ENCODE measurements at places on chromosomes 5 and 9. TPM values are rescaled to one million over a fixed set of nuclear protein-coding genes. Genes with fewer than 3 reads are reported as not detected.
A peak's percentile ranks its signal among the peaks of the same experiment; 100 is the strongest.

The MEIKIN gene
- total RNA-seq: not detected

GRCh38 chr5:134614450-134615085, 18.1 kb downstream of the SAR1B start:
- DNase-seq: no peak
- no peak overlapping the region for H3K4me3 ChIP-seq
- H3K27me3 ChIP-seq: no peaks in the 10 kb centered on the region
- no peak overlapping the region for H3K27ac ChIP-seq

The FOXI1 gene
- total RNA-seq: not detected

The OR1J2 gene
- total RNA-seq: not detected

GRCh38 chr9:88219601-88220000, 81.3 kb upstream of the SPATA31C2 start:
- DNase-seq: no peak
- no peaks in the 10 kb centered on the region for H3K27me3 ChIP-seq
- H3K36me3 ChIP-seq: no peaks in the 10 kb centered on the region
- no peak overlapping the region for H3K27ac ChIP-seq

The FBP1 gene
- 0.42 TPM for total RNA-seq

The GCNT4 gene
- 0.07 TPM for total RNA-seq

- no peak for DNase-seq
- H3K4me1 ChIP-seq: peaks cover 20% of the 10 kb centered on the region
- no peak overlapping the region for H3K27ac ChIP-seq
- no peaks in the 10 kb centered on the region for H3K36me3 ChIP-seq
- no peaks in the 10 kb centered on the region for H3K27me3 ChIP-seq
Measured at GRCh38 chr5:92637247-92637646, 943.8 kb downstream of the NR2F1-AS1 start.

DNA sequence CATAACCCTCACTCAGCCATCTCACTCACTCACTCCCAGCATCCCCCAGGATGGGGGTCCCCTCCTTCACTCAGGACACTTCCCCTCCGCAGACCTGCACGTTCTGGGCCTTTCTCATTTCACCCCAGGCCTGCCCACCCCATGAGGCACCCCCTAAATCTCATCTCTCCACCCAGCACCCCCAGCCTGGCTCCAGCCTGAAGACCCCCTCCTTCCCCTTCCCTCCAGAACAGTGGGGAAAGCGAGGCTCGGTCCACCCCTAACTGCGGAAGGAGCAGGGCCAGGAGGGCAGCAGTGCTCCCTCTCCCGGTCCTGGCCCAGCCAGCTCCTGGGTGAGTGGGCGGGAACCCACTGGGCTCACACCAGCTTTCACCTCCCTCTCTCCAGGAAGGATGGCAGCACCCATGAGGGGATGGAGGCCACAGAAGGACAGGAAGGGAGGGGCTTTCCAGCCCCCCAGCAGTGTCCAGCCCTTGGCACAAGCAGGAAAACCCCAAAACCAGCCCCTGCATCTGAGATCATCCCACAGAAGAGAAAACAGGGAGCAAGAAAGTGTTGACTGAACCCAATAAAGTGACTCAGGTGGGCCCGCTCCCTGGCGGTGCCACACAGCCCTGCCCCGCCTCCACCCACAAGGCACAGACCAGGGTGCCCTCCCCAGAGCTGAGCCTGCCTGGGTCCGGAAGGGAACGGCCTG, 55.0 kb downstream of the LRSAM1 start:
- H3K27me3 ChIP-seq: no peaks in the 10 kb centered on the region
- H3K36me3 ChIP-seq: peaks cover 21% of the 10 kb centered on the region
- DNase-seq: no peak
- no peak overlapping the region for H3K27ac ChIP-seq

DNA sequence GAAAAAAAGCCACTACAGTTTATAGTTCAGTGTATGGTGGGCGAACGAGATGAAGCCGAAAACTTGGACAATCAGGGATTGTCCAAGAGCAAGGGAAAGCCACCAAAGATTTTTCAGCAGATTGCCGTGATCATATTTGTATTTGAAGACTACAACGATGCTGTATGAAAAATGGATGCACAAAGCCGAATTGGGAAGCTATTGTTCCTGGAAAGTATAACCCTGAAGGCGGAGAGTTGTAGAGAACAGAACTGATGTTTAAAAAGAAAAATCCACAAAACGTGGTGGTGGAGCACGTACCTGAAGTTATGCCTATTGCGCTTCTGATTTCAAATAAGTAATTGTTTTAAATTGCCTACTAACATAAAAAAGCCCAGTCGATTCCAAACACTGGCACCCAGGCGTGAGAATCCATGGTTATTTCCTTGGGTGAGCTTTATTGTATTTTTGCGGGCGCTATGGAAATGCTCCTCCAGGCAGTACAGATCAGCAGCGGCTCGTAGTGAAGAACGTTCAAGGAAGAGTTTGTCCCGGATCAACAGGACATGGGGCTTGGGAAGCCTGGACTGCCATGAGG, 772 bp upstream of the TARS1 start:
- no peak for DNase-seq
- peaks cover 12% of the 10 kb centered on the region for H3K36me3 ChIP-seq
- peak overlapping the region; percentile 97 for H3K4me3 ChIP-seq
- peak overlapping the region; percentile 92 for H3K27ac ChIP-seq
- H3K4me1 ChIP-seq: peaks cover 13% of the 10 kb centered on the region

- no peaks in the 10 kb centered on the region for H3K36me3 ChIP-seq
- H3K27ac ChIP-seq: no peak overlapping the region
- peaks cover 44% of the 10 kb centered on the region for H3K27me3 ChIP-seq
- H3K4me1 ChIP-seq: no peaks in the 10 kb centered on the region
- DNase-seq: no peak
Measured at GRCh38 chr5:148723143-148723542, 68.8 kb upstream of the HTR4 start.
